Kidney (tissue), 22 donors: ENCODE measurements at places on chromosomes 2 and 18. TPM values are rescaled to one million over a fixed set of nuclear protein-coding genes. Genes with fewer than 3 reads are reported as not detected.

- DNase-seq = no peak
Observed at GRCh38 chr2:53129851-53130250, 637.8 kb upstream of the CHAC2 start.

The ANKRD39 gene
- total RNA-seq = 10.8 TPM

- no peak for DNase-seq
Observed at GRCh38 chr18:27602092-27602491, 417.0 kb upstream of the CHST9 start.

The TUBA4B gene
- 0.98 TPM for total RNA-seq

- DNase-seq = no peak
Observed at GRCh38 chr18:27668158-27668557, 483.1 kb upstream of the CHST9 start.

DNA sequence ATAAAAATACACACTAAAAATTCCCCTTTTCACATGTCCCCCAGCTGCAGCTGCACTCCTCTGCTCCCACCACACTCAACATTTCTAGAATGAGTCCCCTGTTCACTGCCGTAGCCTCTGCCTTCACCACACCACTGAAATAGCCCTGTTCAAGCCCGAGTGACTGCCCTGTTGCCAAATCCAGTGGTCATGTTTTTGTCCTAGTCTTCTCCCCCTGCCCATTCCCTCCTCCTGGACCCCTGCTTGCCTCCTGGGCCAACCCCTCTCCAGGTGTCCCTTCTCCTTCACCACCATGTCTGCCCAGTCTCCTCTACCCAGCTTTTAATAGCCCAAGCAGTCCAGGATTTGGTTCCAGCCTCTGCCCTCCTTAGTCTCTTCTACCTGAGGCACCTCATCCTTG is 97.1 kb upstream of the LGALSL start:
- DNase-seq = no peak

The TMEM163 gene
- 5.9 TPM for total RNA-seq

- no peak for DNase-seq
Observed at GRCh38 chr2:37211939-37212338, 15.6 kb downstream of the CEBPZOS start.

The ABCA12 gene
- 3.0 TPM for total RNA-seq

The RASGRP3 gene
- total RNA-seq = 22.6 TPM

DNA sequence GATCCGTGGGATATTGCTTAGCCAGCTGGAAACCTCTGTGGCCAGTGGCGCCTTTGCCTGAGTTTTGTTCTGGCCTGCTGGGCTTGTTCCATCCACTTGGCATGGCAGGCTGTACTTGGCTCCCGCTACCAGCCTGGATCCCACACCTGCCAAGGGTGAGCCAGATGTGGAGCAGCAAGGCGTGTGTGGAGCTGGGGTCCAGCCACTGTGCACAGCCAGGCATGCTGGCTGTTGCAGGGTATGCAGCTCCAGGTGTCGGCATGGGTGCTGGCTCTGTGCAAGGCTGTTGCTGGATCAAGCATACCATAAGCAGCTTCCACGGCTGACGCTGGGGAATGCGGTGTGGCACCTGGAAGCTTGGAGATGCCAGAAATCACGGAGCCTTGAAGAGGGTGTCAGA is 34.5 kb downstream of the PTPN4 start:
- DNase-seq = no peak

DNA sequence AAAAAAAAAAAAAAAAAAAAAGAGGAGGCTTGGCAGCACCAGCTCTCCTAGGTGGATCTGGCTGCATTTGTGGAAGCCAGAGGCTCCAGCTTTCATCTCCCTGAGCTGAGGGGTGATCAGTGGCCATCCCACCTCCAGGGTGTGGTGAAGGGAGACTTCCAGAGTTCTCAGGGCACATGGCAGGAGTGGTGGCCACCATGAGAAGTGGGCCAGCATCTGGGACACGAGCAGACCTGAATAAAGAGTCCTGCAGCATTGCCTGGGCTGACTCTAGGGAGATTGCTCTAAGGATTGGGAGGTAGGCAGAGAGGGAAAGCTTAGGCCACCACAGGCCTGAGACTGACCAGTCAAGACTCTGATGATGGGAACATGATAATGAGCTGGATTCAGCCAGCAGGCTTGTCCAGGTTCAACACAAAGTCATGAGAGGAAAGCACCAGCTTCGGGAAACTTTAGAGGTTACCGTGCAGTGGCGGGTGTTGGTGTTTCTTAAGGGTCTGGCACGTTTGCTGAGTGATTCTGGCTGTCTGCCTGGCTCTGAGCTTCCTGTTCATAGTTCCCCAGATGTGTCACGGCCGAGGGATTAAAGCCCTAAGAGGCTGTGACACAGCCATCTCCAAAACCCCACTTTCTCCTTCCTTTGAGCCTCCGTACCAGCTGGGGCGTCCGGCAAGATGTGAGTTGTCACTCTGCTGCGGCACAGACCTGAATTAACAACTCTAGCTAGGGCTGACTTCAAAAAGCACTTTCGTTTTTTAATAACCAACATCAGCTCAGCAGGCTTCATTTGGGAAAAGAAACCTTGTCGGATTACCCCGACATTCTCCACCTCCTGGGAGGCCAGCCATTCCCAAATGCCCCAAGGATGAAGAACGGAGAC is 38.3 kb upstream of the IL1R1 start:
- DNase-seq = no peak

The L3MBTL4 gene
- 15.2 TPM for total RNA-seq

- no peak for DNase-seq
Observed at GRCh38 chr2:141595316-141595920, 535.4 kb downstream of the LRP1B start.

DNA sequence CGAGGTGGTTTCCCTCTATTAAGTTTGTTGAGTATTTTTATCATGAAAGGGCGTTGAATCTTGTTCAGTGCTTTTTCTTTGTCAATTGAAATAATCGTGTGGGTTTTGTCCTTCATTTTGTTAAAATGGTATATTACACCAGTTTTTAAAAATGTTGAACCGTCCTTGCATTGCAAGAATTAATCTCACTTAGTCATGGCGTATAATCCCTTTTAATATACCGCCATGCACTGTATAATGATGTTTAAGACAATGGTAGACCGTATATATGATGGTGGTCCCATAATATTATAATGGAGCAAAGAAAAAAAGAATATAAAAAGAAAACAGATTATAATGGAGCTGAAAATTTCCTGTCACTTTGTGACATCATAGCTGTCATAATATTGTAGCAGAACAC is 50.6 kb downstream of the CCDC138 start:
- no peak for DNase-seq

DNA sequence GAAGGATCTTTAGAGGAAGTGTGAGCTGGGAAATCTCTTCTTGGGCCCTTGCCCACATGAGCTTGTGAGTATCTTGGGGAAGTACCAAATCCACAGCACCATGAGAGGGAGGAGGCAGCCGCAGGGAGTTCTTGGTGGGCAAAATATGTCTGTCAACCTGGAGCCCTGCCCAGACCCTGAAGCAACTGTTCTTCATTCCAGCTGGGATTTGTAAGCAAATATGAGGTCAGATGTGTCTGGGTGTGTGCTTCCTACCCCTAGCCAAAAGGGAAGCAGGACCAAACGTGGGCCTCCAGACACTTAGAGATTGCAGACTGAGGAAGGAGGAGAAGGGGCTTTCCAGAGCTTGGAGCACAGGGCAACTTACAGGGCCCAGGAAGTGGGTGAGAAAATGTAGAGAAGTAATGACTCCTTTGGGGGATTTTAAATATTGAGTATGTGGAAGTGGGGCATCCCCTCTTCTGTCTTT is 41.9 kb downstream of the TMEM247 start:
- DNase-seq = no peak

The RRM2 gene
- 5.5 TPM for total RNA-seq

The DSG1 gene
- not detected for total RNA-seq

The DRC1 gene
- total RNA-seq = 0.76 TPM

The FTCDNL1 gene
- total RNA-seq = 3.4 TPM

- no peak for DNase-seq
Observed at GRCh38 chr2:189658306-189659212, 2.7 kb upstream of the ASNSD1 start.

The SH3YL1 gene
- total RNA-seq = 57.3 TPM

- DNase-seq = no peak
Observed at GRCh38 chr2:134900151-134900550, 18.5 kb upstream of the CCNT2 start.

DNA sequence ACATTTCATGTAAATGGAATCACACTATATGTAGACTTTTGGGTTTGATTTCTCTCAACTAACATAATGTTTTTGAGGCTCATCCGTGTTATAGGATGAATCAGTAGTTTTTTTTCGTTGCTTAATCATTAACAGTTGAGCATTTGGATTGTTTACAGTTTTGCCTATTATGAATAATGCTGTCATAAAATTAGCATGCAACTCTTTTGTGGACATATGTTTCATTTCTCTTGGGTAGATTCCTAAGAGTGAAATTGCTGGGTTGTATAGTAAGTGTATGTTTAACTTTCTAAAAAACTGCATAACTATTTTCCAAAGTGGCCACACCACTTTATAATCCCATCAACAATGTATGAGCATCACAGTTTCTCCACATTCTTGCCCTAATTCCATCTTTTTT is 7.7 kb upstream of the RHBDD1 start:
- no peak for DNase-seq

The PRKAG3 gene
- not detected for total RNA-seq

DNA sequence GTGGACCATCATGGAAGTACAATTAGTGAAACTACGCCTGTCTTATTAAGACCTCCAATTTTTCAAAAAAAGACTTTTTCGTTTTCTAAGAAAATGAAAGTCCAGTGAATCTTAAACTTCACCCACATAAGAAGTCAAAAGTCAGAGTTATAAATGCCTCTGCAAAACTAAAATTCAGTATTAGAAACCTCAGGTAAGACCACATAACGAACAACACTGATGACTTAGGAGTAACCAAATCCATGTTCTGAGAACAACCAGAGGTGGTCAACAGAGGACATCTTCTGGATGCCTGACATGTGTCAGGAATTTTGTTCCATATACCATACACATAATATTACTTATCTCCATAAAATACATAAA is 62.4 kb downstream of the RPL31 start:
- no peak for DNase-seq

The NT5C1B gene
- total RNA-seq = not detected

DNA sequence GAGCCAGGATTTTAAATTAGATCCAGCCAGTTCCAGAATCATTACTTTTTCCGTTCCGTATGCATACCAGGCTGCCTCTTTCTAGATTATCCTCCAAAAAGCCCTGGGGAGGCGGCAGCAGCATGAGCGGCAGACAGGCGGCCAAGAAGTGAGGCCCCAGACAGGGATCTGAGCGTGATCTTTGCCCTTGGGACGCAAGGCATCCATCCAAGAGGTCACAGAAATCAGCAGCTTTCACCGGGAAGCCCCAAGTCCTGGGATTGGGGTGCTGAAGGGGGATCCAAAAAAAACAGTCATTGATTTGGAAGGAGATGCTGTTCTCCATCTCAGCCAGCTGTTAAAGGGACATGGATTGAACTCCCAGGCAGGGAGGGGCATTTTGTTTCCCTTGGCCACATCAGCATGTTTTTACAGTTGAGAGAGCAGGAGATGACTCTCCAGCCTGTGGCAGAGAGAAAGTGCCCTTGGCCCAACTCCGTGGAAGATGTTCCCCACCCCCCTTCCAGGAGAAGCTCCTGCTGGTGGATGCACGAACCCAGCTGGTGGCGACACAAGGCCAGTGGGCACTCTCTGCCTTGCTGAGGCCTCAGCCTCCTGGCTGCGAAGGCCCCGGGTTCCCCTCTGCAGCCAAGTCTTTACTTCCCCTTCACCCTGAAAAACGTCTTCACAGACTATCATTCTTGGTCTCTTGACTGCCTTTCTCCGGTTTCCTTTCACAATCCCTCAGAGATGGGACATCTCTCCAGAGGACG is 265.6 kb downstream of the ANAPC1 start:
- DNase-seq = no peak

DNA sequence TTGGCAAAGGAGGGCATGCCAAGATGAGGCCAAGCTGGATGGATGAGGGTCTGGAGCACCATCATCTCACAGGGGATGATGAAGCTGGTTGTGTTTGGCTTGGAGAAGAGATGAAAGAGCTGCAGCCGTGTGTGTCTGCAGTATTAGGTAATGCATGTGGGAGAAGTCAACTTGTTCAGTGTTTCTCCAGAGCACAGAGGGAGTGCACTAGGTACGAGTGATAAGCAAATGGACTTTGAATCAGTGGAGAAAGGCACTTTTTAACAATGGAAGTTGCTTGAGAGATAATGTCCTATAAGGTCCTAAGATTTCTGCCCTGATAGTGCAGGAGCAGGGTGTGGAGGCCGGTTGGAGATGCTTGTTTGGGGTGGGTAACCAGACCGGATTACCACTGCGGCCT is 36.0 kb downstream of the SLC14A2 start:
- DNase-seq = no peak

GRCh38 chr18:14921031-14921430 is 173.1 kb downstream of the ANKRD30B start:
- DNase-seq = no peak

The NBEAL1 gene
- total RNA-seq = 39.3 TPM

The UGT1A9 gene
- 1.4 TPM for total RNA-seq

GRCh38 chr2:141260911-141261310 is 869.9 kb downstream of the LRP1B start:
- DNase-seq = no peak

The ADGRF3 gene
- total RNA-seq = 0.94 TPM

DNA sequence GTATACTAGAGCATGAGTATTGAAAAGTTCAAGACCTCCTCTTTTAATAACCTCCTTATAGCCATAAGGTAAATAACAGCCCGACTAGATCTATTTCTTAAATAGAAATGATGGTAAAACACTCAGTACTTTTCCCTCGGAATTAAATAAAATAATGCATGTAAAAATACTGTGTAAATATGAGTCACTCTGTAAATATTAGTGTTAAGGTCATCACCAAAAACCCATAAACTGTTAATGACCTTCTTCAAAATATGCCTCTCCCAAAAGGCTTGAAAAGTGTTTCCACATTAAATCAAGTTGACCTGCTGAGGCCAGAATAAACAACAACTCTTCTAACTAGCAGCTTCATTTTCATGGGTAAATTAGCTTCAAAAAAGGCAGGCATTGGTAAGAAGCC is 25.3 kb upstream of the BZW1 start:
- DNase-seq = no peak

The AQP12A gene
- not detected for total RNA-seq

GRCh38 chr2:160583146-160583535 is 89.5 kb upstream of the RBMS1 start:
- DNase-seq = no peak

The GYPC gene
- total RNA-seq = 51.1 TPM

The RAPH1 gene
- total RNA-seq = 90.7 TPM

The SCYGR4 gene
- not detected for total RNA-seq

GRCh38 chr18:10899481-10899880 is 249.9 kb downstream of the PIEZO2 start:
- no peak for DNase-seq

The SLC8A1 gene
- 33.9 TPM for total RNA-seq

DNA sequence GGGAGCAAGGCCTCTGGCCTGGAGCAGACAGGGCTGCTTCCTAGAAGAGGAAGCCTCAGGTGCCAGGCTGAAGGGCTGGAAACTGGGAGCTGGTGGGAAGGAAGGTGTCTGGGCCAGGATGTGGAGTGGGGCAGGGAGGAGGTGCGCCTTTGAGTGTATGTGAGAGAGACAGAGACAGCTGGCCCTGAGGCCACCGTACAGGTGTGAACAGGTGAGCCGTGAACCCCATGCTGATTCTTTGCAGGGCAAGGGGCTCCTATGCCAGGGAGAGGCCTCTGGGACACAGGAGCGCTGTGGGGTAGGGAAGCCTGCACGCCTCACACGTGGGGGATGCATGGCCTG is 16.3 kb downstream of the ZFP36L2 start:
- no peak for DNase-seq

The REG3G gene
- total RNA-seq = 8.8 TPM

- no peak for DNase-seq
Observed at GRCh38 chr2:103010751-103011150, 248.9 kb downstream of the TMEM182 start.
